ENCODE measurements at places on chromosomes 1 and 21.

DNA sequence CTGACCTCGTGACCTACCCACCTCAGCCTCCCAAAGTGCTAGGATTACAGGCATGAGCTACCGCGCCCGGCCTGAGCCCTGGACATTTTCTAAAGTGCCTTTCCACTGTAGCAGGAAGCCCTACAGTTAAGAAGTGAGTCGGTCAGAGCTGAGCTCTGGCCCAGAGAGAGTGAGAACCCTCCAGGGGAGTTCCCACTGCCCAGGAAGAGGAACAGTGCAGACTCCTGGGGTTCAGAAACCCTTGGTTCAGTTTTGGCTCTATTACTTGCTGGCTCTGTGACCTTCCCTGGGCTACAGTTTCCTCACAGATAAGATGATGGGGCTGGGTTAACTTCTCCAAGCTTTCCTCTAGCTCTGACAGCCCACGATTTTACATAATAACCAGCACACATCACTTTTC lies 20.9 kb downstream of the SLC9A1 start:
- DNase-seq = no peak

DNA sequence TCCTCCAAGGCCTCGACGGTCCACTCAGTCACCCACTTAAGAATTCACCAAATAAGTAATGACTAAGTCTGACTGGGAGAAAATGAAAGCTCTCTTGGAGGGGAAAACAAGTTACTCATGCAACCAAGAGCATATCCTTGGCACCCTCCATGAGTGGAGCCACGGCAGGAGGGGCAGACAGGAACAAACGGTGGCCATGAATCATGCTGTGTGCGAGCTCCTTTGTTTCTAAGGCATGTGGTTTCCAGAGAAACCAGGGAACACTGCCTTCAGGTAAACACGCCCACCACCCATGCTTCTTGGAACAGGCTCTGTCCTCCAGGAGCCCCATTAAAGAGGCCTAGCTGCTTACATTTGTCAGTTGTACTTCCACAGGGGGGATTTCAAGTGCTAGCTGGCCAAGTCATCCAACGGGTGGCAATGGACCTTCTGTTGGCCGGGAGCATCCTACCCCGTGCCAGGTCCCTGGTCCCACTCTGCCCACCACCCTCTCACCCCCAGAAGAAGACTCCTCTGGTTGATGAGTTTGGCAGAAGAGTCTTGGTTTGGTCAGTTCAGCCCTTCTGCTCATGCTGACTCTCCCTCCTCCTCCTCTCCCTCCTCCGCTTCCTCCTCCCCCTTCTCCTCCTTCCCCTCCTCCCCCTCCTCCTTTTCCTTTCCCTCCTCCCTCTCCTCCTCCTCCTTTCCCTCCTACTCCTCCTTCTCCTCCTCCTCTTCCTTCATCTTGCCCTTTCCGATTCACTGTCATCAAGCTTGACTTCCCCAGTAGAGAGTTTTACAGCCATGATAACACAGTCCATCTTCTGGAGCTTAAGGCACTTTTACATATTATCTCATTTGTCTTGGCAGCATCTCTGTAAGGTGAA lies 107.6 kb downstream of the CCDC185 start:
- DNase-seq = peak; percentile 100

DNA sequence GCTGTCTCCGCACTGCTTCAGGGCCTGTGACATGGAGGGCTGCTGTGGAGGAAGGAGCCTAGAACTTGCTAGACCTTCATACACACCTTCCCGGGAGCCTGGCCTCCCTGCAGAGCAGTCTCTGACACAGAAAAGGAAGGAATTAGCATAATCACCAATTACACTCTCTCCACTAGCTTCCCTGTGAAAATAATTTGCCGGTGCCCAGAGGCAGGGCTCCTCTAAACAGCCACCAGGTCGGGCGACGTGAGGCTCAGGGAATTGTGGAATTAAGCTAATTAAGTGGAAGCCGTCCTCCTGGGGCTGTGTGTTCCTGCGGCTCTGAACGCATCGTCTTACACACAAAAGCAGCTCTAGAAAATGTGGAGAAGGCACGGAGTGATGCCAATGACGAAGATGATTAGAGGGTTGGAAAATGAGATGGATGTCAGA lies 82.6 kb downstream of the NENF start:
- no peak for DNase-seq

DNA sequence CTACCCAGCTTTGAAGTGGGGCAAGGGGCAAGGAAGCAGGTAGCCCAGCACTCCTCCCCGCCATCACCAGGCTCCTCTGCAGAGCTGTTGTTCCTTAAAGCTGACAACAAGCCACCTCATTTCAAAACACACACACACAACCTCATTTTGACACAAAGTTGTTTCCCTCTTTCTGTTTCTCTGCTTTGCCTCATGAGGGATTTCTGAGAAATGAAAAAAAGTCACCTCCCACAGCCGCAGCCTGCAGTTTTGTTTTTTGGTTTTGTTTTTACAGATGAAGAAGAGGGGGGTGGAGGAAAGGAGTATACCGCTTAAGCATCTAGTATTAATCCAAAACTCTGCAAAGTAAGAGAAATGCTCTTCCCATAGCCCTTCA lies 12.1 kb downstream of the MCL1 start:
- no peak for DNase-seq

GRCh38 chr1:167808104-167808503 lies 86.3 kb downstream of the MPZL1 start:
- DNase-seq = no peak

Measured in MCF 10A (cell line).